ENCODE measurements at places on chromosomes 5 and 9. TPM values are rescaled to one million over a fixed set of nuclear protein-coding genes. Genes with fewer than 3 reads are reported as not detected.

GRCh38 chr5:159452480-159453167, 122.3 kb upstream of the IL12B start:
- DNase-seq, result no peak

DNA sequence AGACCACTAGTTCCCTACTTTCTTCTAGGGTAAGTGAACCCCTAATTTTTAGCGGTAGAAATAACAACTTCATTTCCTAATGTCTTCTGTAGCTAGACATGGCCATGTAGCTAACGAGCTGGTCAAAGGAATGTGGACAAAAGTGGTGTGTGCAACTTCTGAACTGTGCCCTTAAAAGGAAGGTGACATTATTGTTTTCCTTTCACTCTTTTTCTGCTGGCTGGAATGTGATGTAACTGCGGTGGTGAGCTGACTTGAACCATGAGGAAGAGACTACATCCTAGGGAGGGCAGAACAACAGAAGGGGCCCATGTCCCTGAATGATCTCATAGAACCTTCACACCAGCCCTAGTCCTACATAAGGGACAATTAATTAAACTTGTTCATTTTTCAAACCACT, 1.3 kb upstream of the SNX2 start:
- peak; percentile 37 for DNase-seq

- peak; percentile 56 for DNase-seq
Measured at GRCh38 chr5:147037515-147038205, 159.1 kb upstream of the PPP2R2B start.

The QRFP gene
- not detected for total RNA-seq

DNA sequence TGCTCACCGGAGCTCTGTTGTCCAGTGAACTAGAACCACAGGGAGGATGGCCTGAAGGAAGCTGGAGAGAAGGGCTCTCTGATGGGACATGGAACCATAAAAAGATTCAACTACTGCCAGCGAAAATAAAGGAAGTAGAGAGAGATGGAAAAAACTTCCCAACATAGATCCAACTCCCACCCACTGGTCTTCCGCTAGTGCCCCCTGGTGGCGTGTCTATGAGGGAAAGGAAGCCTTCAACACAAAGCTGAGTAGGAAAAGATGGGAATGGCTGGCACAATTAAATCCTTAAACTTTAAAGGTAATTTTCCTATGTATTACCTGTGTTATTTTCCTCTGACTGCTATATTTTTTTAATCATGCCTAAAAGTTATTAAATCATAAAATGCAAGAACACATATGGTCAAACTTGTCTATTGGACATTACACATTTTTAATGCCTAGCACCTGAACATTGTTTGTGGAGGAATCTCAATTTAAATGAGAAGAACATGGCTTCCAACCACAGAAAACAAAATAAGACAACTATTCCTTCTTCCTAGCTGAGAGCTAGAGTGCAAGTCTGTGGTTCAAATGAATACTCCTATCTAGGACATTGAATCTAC, 51.5 kb downstream of the CEP120 start:
- no peak for DNase-seq

DNA sequence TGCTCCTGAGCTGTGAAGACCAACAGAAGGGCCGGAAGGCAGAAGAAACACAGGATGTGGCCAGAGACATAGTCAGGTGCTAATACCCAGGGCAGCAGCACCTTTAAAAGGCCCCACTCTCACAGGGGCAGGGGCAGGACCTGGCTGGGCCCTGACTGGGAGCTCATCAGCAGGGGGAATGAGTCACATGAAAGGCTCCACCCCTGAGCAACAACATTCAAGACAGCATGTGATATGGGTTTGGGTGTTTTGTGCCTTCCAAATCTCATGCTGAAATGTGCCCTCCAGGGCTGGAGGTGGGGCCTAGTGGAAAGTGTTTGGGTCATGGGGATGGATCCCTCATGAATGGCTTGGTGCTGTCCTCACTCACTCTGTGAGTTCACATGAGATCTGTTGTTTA, 181.7 kb downstream of the ERCC6L2 start:
- no peak for DNase-seq

The ZNF474 gene
- not detected for total RNA-seq

The GRM6 gene
- total RNA-seq, result not detected

DNA sequence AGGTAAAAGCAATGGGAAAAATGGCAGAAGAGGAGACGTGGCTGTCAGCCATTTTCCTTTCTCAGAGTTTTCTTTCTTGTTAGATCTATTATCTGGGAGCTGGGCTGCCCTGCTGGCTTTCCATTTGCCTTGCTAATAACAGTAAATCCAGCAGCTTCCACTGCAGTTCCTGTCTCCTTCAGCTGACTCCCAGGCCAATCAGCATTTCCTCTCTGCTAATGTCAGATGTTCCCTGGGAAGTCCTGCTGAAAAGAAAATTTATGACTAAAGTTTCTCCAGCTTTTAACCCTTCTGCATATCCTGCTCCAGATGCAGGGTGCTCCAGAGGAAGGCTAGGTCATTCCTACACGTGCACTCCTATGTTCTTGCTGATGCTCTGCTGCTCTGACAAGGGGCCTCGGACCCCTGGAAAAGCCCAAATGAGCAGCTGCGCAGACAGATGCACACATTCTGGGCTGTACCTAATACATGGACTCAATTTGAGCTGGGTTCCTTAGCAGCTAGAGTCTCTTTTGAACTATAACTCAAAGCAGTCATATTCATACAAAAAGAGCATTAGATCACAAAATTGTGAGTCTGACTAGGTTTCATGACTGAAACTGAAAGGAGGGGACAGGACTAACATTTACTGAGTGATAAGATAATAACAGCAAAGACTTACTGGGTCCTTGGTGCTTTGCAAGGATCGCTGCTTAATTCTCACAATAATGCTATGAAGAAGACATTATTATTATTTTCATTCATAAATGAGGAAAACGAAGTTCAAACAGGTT, 182.2 kb downstream of the MAPKAP1 start:
- DNase-seq, result no peak

The PDE6A gene
- not detected for total RNA-seq

GRCh38 chr5:139889410-139889809, 93.8 kb downstream of the PSD2 start:
- no peak for DNase-seq

The TYRP1 gene
- not detected for total RNA-seq

GRCh38 chr5:24073107-24073506, 565.7 kb downstream of the PRDM9 start:
- DNase-seq, result no peak

DNA sequence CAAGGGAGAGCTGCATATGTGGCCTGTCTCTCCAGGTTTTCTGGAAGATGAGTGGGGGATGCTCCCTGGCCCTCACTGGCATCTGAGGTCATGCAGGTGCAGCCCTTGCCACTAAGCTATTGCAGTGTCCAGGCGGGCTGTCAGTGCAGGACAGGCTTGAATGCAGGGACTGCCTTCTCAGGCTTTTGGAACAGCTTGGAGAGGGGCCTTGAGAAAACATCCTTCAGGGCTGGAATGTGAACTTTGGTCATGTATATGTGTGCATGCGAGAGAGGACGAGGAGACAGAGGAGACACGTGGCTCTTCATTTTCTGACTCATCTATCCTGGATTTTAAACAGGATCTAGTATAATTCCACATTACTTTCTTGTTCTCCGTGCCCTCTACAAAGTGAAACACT, 90.3 kb downstream of the MACROH2A1 start:
- peak; percentile 41 for DNase-seq

DNA sequence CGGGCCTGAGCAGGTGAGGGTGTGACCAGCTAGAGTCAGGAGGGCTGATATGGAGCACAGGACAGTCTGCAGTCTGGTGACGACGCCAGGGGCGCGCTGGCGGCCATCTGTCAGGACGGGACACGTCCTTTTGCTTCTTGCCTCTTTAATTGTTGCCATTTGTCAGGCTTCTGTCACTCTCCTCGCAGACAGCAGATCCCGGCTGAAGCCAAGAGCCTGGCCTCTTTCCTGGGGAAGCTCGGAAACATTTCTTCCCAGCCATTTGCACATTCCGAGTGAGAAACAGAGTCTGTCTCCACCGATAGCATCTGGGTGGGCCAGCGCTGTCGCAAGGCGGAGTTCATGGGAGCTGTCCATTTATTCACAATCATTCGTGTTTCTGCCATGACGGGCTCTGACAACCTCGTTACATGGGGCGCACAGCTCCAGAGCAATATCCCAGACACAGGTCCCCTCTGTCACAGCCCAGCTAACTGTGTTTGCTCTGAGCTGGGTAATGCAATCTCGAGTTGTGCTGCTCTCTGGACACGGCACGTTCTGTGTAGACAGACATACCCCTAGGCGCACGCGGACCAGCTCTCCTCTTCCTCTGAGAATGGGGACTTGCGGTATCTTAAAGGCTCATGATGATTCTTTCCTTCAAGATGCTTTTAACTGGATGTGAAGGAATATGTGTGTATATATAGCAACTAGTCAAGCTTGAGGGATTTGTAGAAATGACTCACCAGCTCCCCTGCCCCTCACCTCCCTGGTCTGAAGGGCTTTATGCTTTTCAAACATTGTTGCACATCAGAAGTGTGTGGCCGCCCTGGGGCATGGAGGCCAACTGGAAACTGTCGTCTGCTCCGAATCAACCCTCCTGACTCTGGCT, 105.3 kb upstream of the FCN2 start:
- DNase-seq, result no peak

DNA sequence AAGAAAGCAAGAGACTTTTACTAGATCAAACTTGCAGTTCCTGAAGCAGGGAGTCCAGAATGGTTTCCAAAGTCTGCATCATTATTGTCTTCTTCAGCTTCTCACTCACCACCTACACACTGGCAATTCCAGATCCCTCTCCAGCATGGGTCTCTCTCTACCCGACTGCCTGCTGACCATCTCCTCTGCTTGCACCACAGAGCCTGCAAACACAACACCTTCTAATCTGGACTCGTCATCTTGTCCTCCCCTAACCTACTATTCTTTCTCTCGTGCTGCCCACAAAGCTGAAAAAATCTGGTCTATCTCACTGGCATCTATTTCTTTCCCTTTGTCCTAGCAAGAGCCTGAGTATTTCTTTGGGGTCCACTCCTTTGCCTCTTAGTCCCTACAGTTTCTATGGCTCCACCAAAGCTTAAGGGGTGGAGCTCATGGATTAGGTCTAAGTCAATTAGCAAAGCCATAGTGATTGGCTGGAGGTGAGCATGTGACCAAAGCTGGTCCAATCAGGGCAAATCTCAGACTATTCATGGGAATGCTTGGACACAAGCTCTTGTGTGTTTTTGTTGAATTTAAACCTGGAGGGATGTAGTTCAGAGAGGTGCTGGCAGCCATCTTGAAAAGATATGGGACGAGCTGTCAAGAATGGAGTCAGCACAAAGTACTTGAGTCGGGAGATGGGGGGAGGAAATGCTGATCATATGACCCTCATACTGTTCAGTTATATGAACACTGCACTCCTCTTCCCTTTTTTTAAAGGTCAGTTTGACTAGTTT, 63.5 kb downstream of the GALNT12 start:
- no peak for DNase-seq

The RGS14 gene
- total RNA-seq, result 17.1 TPM

GRCh38 chr5:169445191-169445590, 138.4 kb upstream of the SPDL1 start:
- no peak for DNase-seq

DNA sequence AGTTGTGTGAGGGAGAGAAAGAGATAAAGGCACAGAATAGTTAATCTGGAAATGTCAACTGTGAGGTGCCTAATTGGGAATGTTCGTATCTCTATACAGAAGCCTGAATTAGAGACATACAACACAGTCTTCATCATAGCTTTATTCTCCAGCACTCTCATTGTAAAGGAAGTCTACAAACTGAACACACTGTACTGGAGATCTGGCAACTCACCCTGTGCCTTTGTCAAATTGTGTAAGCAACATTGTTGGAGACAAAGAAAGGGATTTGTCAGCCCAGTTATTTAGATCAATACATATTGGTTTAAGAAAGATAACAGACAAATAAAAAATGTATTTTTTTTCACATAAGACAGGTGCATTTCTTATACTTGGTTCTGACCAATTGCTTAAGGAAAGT, 832.9 kb upstream of the DMAC1 start:
- DNase-seq, result no peak

DNA sequence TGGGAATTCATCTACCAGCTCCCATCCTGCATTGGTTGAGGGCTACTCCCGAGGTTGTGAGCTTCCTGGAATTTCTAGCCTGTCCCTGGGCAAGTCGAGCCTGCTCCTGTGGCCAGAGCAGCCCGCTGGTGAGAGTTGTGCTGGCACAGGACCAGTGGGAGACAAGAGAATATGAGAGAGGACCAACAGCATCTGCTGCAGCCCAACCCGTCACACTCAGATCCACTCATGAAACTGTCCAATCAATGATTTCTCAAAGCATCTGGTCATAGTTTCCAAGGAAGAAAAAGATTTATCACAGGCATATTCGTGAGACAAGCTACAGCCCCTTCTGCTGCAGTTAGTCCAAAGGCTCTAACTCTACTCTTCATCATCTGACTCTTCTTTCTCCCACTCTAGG, 64.4 kb upstream of the RAI14 start:
- no peak for DNase-seq

- DNase-seq, result no peak
Measured at GRCh38 chr5:172885597-172886340, 51.7 kb downstream of the ERGIC1 start.

- no peak for DNase-seq
Measured at GRCh38 chr5:63878788-63879187, 83.5 kb downstream of the HTR1A start.

The CYSRT1 gene
- 0.17 TPM for total RNA-seq

The SOHLH1 gene
- total RNA-seq, result not detected

The LTC4S gene
- total RNA-seq, result 9.1 TPM

DNA sequence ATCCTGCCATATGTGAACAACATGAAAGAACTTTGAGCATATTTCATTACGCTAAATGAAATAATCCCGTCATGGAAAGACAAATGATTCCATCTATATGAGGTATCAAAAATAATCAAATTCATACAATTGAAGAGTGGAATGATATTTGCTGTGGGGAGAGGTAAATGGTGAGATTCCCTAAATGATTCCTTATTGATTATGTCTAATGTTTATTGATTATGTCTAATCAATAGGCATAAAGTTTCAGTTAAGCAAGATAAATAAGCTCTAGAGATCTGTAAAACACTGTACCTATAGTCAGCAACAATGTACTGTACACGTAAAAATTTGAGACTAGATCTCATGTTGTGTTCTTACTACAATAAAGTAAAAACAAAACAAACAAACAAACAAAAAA, 85.4 kb upstream of the MEGF10 start:
- no peak for DNase-seq

DNA sequence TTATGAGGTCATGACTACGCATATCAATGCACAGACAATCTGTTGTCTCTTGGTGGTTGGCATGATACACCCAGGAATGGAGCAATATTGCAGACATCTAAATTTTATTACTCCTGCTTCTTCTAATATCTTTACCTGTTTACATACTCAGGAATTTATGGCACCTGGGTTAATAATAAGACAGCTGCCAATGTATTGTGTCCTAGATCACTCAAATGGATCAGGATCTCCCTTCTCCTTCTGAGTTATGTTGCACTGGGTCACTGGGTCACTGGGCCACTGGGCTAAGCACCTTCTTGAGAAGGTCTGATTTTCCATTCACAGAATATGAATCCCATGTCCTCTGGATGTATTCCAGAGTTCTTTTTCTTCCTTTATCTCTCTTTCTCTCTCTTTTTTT, 41.8 kb downstream of the CCL28 start:
- no peak for DNase-seq

The STPG3 gene
- not detected for total RNA-seq

The HMMR gene
- total RNA-seq, result 19.5 TPM
